Cardiac fibroblast (primary cell): ENCODE measurements at places on chromosomes 1 and 21.
A peak's percentile ranks its signal among the peaks of the same experiment; 100 is the strongest.

DNA sequence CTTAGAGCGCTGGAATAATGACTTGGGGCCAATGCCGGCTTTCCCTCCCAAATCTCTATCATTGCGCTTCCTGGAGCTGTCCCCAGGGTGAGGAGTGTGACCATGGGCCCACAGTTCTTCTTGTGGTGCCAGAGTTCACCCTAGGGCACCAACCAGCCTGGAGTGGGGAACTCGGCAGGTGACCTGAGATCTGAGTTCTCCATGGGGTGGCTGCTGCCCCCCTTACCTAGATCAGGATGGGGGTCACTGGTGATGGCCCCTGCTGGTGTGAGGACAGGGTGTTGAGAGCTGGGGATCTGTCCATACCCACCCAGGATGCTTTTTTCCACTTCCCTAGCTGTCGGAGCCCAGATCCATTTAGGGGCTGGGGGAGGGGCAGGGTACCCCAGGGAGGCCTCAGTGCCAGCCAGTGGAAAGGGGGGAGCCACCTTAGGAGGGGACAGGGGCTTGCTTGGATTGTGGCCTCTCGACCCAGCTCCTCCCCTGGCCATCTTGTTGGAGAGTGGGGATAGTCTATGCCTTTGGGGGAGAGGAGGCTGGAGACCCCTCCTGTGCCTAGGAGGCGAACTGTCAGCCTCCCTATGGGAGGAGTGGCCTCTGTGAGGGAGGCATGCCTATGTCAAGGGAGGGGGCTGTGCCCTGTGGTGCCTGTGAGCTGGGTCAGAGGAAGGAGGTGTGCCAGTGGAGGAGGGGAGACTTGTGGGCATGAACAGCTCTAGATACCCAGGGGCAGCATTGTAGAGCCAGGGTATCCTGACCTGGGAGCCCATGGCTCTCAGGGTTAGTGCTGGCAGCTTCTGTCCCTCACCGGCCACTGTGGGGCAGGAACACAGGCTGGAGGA, 1.7 kb downstream of the FOXO6 start:
- no peak for DNase-seq

GRCh38 chr1:36609241-36610027, 126.7 kb upstream of the CSF3R start:
- DNase-seq: peak; percentile 56

- DNase-seq: no peak
Observed at GRCh38 chr1:208848854-208849253, 604.7 kb upstream of the PLXNA2 start.

GRCh38 chr21:42590431-42591131, 62.8 kb upstream of the PDE9A start:
- no peak for DNase-seq

GRCh38 chr1:26994787-26995517, 1.5 kb downstream of the TRNP1 start:
- DNase-seq: no peak

GRCh38 chr21:15472108-15473040, 257.4 kb upstream of the USP25 start:
- DNase-seq: no peak

GRCh38 chr21:29233611-29234540, 64.8 kb upstream of the BACH1 start:
- no peak for DNase-seq

GRCh38 chr1:12245116-12245515, 15.3 kb downstream of the VPS13D start:
- DNase-seq: peak; percentile 57

GRCh38 chr1:152458384-152459185, 44.5 kb upstream of the CRNN start:
- peak; percentile 86 for DNase-seq

DNA sequence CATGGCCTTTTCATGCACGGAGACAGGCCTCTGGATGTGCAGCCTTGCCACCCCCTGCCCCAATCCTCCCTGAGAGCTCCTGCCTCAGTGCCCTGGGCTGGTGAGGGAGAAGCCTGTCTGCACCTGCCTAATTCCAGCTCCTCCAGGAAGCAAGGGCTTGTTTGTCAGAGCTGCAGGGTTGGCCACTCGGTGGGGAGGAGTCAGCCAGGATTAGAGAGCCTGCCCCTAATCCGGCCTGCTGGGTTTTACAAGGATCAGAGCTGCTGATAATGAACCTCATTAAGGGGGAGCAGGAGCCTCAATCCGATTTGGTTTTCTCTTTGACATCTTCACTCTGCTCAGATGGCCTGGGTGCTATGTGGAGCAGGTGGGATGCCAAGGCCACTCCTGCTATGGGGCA, 31.9 kb upstream of the LHX4 start:
- no peak for DNase-seq

GRCh38 chr1:161139766-161140165, 7.3 kb upstream of the DEDD start:
- peak; percentile 74 for DNase-seq

DNA sequence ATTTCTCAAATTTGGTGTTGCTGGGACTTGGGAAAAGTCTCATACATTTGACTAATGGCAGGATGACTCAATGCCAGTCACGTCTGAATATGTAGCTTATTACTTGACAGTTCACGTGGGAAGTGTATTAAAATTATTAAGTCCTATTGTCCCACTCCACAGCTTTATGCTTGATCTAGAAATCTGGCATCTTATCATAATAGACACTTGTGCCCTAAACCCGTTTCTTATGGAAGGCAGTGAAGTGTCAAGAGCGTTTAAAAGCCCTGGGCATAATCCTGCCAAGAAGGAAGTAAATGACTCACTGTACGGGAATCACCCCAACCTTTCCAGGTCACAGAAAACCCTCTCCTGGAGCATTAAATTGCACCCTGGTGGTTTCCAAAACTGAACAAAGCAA, 207.4 kb downstream of the APP start:
- DNase-seq: peak; percentile 74

- DNase-seq: no peak
Observed at GRCh38 chr1:222996310-222996975, 146.6 kb downstream of the TLR5 start.

GRCh38 chr1:50853325-50853724, 106.7 kb downstream of the FAF1 start:
- DNase-seq: no peak

DNA sequence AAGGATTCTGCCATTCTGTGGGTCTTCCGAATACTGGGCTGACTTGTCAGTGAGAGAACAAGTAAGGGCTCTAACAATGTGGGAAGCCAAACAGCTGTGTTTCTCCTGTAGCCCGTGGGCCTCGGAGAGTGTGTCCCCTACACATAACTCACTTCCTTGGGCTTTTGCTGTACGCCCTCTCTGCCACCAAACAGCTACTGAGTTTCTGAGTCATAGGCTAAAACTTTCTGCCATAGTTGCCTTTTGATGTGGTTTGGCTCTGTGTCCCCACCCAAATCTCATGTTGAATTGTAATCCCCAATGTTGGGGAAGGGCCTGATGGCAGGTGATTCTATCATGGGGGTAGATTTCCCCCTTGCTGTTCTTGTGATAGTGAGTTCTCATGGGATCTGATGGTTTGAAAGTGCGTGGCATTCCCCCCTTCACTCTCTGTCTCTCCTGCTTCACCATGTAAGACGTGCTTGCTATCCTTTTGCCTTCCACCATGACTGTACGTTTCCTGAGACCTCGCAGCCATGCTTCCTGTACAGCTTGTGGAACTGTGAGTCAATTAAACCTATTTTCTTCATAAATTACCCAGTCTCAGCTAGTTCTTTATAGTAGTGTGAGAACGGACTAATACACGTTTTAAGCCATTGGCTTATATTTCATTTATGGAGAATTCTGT, 194.8 kb upstream of the HMCN1 start:
- DNase-seq: no peak

GRCh38 chr1:231839999-231840398, 213.4 kb downstream of the DISC1 start:
- no peak for DNase-seq

DNA sequence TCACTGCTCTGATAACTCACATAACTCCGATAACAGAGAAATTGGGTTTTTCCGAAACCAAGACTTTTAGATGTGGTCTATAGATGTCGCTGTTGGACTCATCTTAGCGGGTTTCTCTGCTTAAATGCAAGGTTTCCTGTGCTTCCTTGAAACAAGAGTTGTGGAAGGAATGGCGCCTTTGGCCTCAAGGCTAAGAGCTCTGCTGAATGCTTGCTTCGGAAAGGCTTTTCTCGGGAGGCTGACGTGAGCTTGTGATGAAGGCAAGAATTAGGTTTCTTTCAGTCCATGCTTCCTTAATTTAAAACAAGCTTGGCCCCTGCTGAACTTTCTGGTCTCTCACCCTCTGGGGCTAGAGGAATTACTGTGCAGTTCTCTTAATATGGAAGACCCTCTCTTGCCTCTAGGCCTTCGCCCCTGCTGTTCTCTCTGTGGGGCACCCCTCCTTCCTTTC, 113.5 kb downstream of the MAP3K21 start:
- peak; percentile 72 for DNase-seq

GRCh38 chr1:212696721-212697331, 2.8 kb downstream of the BATF3 start:
- no peak for DNase-seq

DNA sequence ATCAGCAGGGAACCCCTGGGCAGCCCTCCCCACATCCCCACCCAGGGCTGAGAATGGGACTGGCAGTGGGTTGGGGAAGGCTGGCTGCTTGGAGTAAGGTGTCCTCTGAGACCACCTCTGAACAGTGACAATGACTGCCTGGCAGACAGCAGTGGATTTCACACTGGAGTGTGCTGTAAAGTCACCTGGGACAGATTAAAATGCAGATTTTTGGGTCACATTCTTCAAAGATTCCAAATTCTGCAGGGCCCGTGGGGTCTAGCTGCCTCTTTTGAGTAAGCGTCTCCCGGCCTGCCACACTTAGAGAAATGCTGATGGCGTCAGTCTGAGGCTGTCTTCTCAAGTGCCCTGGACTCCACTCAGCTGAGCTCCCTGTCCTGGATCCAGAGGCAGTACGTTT, 164.5 kb downstream of the GRIK3 start:
- no peak for DNase-seq

- no peak for DNase-seq
Observed at GRCh38 chr1:12552951-12553921, 64.8 kb downstream of the DHRS3 start.

DNA sequence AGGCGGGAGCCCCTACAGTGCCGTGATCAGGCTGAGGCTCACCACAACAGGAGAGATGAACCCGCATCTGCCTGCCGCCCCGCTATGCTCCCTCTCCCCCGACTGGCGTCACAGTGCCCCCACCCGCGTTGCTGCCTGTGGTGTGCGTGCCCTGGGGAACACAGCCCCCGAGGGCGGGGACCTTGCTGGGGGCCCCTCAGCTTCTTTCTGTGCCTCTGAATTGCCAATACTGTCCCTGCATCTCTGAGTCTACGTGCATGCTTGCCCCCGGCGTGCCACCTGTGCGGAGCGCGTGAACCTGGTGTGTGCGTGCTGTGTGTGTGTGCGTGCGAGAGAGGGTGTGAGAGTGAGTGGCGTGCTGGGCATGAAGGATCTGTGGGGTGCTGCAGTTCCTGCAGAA, 10.3 kb downstream of the PARS2 start:
- DNase-seq: no peak

DNA sequence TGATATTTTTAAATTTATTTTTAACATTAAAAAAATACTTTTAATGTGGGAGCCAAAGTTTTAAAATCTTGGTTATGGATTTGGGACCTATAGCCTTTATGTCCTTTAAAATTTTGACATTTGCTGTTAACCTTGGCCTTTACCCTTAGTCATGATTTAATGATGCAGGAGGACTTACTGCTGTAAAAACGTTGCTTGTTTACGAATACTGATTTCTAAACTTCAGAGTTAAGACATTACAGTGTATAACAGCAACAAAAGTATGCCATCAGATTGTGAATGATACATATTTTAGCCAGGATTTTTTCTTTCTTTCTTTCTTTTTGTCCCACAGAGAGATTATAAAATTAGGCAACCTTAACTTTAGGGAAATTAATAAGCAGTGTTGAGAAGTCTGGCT, 8.9 kb downstream of the RBM15 start:
- no peak for DNase-seq

GRCh38 chr21:35926003-35926740, 134.2 kb downstream of the SETD4 start:
- no peak for DNase-seq

GRCh38 chr1:30318413-30318812, 405.0 kb downstream of the MATN1 start:
- no peak for DNase-seq

DNA sequence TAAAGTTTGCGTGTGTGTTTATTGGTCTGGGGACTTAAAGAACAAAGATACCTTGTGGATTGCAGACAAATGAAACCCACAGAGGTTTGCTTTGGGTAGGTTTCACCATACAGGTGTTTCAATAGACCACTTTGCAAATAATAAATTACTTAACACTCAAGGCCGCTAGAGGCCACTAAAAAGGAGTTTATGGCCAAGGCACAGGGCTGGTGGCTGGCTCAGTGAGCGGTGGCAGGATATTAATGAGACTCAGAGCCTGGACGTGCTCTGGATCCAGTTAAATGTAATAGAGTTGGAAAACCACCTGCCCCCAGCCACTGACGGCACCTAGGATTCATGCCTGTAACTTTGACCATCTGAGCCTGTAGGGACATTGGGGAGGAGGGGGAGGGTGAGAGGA, 44.5 kb downstream of the LRRC38 start:
- no peak for DNase-seq

- DNase-seq: no peak
Observed at GRCh38 chr1:12398479-12398878, 168.6 kb downstream of the VPS13D start.

GRCh38 chr1:24895511-24895910, 34.6 kb downstream of the RUNX3 start:
- DNase-seq: no peak

GRCh38 chr1:226402739-226403165, 5.1 kb downstream of the PARP1 start:
- DNase-seq: no peak

GRCh38 chr1:228087771-228088251, 5.3 kb downstream of the ARF1 start:
- peak; percentile 84 for DNase-seq

DNA sequence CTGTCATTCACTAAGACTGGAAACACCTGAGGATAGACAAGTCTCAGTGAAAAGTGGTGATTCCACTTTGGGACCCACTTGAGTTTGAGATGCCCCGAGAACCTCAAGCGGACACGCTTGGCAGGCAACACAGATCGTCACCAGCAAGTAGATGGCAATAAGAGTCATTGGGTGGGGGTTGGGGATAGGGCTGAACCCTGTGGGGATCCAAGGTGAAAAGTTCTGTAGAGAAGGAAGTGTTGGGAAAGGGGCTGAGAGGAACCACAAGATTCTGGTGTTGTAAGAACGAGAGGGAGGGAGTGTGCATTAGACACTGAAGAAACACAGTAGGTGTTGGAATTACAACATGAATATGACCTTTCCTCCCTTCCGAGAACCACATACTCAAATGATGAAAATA, 45.4 kb upstream of the TDRD10 start:
- no peak for DNase-seq
